ENCODE measurements at places on chromosomes 5 and 9.

GRCh38 chr5:103258957-103259704, 568 bp downstream of the MACIR start:
- DNase-seq, result peak; percentile 25

- DNase-seq, result no peak
These were observed 97.7 kb downstream of the SLC1A3 start for GRCh38 chr5:36704131-36704530.

DNA sequence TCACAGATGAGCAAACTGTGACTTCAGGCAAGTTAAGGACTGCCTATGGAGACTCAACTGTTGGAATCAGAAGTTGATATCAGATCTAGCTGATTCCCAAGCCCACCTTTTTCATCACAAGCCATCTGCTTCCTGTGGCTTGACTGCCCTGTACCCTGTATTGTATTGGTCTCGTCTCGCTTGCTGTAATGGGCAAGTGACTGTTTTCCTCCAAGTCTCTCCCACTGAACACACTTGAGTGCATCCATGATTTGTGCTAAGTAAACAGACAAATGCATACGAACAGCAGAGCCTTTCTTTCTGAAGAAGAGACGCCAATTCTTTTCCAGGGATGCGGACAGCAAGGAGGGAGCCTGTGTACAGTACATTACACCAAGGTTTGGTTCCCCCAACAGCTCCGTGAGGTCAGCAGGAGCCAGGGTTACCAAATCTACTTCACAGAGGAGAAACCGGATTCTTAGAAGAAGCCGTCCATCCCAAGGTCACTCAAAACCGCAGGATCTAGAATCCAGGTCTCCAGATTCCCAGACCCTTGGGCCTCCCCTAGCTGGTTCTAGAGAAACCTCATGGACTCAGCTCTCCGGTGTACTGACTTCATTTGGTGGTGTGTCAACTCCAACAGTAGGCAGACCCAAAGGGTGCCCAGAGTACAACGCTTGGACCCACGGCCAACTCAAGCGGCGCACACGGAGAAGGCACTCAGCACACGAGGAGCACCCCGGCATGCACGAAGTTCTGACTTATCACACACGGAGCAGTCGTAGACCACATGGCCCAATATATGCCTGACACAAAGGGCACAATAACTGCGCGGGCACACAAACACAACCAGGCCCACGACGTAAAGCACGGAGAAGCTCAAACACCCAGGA, 1.1 kb downstream of the BAG1 start:
- DNase-seq, result no peak

DNA sequence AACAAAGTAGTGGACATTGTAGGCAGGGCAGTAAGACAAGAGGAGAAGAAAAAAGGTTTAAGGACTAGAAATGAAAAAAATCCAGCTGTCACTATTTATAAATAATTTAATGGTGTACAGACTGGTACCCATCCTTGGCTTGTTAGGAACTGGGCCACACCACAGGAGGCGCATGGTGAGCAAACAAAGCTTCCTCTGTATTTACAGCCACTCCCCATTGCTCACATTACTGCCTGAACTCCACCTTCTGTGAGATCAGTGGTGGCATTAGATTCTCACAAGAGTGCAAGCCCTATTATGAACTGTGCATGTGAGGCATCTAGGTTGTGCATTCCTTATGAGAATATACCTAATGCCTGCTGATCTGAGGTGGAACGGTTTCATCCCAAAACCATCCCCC, 62.6 kb upstream of the DMAC1 start:
- DNase-seq, result no peak

GRCh38 chr5:131740477-131740876, 56.3 kb downstream of the FNIP1 start:
- no peak for DNase-seq

- DNase-seq, result no peak
These were observed 18.2 kb upstream of the MGAT1 start for GRCh38 chr5:180820788-180821321.

- no peak for DNase-seq
These were observed 1.0 kb downstream of the PHPT1 start for GRCh38 chr9:136849960-136850865.

DNA sequence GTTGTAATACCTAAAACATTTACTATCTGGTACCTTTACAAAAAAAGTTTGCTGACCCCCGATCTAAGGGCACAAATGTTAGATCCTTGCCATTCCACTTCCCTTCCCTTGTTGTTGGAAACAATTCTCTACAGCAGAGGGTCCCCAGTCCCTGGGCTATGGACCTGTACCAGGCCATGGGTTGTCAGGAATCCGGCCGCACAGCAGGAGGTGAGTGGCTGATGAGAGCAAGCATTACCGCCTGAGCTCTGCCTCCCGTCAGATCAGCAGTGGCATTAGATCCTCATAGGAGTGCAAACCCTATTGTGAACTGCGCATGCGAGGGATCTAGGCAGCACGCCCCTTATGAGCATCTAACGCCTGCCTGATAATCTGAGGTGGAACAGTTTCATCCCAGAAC, 248.5 kb downstream of the AP3B1 start:
- no peak for DNase-seq

DNA sequence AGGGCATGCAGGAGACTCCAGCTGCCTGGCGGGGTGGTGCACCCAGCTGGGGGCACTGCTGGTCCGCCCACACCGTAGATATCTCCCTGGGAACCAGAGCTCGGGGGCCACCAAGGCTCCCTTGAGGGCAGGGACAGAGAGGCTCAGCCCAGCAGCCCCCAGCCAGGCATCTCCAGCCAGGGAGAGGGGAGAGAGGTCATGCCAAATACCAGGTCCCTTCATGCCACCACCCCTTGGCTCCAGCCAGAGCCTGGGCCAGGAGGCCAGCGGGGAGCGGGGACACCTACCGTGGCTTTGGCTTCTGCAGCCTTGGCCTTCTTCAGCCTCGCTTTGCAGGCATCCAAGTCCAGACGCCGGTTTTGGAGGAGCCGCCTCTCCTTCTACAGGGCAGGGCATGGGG, 14.0 kb downstream of the SH3GLB2 start:
- no peak for DNase-seq

- DNase-seq, result no peak
These were observed 8.1 kb upstream of the CYSTM1 start for GRCh38 chr5:140166911-140167310.

DNA sequence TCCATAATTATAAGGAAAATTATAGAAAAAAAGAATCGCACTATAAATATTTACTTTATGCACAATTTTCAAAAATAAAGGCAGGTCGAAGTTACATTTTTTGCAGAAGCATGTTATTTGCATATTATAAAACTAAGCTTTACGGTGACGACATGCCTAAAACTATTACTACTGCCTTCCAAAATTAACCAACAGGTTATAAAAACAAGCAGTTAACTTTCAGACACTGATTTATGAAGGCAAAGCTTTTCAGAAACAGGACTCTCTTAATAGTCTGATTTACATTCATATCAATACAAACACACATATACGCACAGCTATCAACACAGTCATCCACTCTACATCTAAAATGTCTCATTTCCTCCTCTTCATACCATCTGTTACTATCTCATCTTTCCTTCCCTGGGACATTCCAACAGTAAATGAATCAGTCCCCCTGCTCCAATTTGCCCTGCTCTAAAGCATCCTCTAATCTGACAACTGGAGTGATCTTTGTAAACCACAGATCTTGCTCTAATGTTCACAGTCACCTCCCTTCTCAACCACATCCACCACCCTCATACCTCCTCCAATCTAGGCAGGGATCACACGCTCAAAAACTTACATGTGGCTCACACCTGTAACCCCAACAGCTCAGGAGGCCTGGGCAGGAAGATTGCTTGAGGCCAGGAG, 21.6 kb downstream of the FBXW11 start:
- no peak for DNase-seq
